ENCODE measurements at places on chromosomes 4 and X.

- no peak for DNase-seq
Observed at GRCh38 chrX:26558719-26559386, 342.9 kb downstream of the MAGEB5 start.

- no peak for DNase-seq
Observed at GRCh38 chr4:149741186-149741831, 74.3 kb downstream of the IQCM start.

DNA sequence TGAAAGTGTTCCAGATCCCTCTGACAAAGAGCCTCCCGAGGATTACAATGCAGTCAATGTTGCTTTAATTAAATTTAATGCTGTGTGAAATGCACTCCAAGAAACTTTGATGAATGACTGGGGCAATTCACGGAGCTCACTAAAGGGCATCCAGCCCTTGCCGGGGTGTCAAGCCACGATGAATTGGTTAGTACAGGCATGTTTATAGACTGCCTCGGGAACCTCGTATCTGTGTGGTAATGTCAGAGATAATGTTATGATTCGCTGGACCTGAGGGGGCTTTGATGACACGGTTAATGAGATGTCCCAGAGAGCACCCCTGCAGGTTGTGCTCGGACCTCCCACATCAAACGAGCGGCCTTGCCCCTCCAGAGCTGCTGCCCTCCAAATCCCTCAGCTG lies 428.8 kb downstream of the NKX6-1 start:
- no peak for DNase-seq

DNA sequence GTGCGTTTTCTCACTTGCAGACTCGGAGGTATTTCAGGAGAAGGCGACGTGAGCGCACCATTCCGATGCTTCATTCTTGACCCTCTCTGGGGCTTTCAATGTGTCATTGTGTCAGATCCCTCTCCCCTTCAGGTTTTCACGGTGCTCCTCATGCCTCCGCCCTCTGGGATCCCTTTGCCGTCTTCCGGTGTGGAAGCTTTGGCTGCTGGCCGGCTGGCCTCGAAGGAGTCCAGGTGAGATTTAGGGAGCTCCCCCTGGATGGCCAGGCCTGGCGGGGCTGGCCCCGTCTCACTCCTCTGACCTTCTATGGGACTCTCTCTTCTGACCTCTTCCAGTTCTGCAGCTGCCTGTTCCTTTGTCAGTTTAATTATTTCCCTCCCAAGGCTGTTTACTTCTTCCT lies 12.9 kb downstream of the SOD3 start:
- DNase-seq, result no peak

GRCh38 chr4:79255793-79256192 lies 70.1 kb downstream of the NAA11 start:
- no peak for DNase-seq

DNA sequence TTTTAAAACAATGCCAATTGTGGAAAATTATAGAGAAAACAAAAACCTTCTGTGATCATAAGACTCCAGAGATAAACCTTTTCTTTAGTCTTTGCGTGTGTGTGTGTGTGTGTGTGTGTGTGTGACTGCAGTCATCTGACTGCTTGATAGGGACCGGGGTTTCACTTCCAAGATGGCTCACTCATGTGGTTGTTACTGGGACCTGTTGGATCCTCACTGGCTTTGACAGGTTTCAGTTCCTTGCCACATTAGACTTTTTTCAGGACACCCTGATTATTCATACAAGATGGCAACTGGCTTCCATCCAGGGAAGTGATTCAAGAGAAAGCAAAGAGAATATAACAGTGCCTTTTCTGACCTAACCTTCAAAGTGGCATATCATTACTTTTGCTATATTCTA lies 21.9 kb upstream of the MAD2L1 start:
- DNase-seq, result no peak

- DNase-seq, result peak; percentile 13
Observed at GRCh38 chrX:70554081-70554480, 109.4 kb downstream of the DLG3 start.

- no peak for DNase-seq
Observed at GRCh38 chr4:6939761-6940743, 30.4 kb downstream of the TBC1D14 start.

- DNase-seq, result no peak
Observed at GRCh38 chr4:8656185-8656517, 63.6 kb downstream of the CPZ start.
